NCI-H1048 (cell line): ENCODE measurements at places on chromosomes 3 and 15.

- no peak for DNase-seq
Measured at GRCh38 chr3:110946810-110947209, 124.8 kb upstream of the NECTIN3 start.

GRCh38 chr15:58546635-58547627 is 115.1 kb downstream of the LIPC start:
- DNase-seq, result no peak

- no peak for DNase-seq
Measured at GRCh38 chr3:171967137-171967783, 72.1 kb upstream of the FNDC3B start.

DNA sequence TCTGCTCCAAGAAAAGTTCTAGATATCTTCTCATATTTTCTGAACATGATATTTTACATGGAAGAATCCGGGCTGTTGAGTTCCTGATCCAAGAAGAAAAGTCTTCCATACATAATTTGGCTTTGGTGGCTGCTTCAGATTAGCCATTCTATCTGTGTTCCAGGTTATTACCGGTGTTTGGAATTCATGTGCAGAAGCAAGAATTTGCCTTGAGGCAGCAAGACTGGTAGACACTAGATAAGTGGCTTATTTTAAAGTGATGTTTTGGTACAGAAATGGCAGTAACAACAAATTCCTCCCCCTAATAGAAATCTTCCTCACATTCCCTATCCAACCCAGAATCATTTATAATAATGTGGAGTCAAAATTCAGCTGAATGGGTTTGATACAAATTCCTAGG is 29.2 kb downstream of the MITF start:
- DNase-seq, result peak; percentile 18

- DNase-seq, result no peak
Measured at GRCh38 chr3:56763233-56763632, 38.5 kb downstream of the ARHGEF3 start.

DNA sequence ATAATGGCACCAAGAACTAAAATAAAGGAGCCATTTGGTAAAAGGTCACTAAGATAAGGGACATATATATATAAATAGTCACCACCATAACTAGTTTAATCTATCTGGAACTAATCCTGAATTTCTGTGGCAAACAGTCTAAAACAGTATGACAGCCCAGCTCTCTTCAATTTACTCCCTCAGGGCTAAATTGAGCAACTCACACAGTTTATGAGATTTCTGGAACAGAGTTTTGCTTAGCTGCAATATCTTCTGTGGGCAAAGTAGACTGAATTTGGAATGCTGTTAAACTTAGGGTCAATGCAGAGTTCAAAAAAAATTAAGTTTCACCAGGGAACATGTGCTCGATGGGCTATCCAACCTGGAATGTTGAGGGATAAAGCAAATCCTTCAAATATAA is 70.1 kb upstream of the VEPH1 start:
- no peak for DNase-seq

GRCh38 chr3:168100777-168101492 is 5.2 kb upstream of the GOLIM4 start:
- DNase-seq, result no peak

- no peak for DNase-seq
Measured at GRCh38 chr3:194906970-194907629, 221.4 kb downstream of the FAM43A start.

GRCh38 chr3:67601385-67601784 is 53.0 kb downstream of the SUCLG2 start:
- no peak for DNase-seq

GRCh38 chr3:133856316-133856715 is 39.4 kb downstream of the RAB6B start:
- DNase-seq, result no peak

- no peak for DNase-seq
Measured at GRCh38 chr15:38819387-38819950, 254.9 kb upstream of the RASGRP1 start.

- no peak for DNase-seq
Measured at GRCh38 chr15:39188930-39189329, 391.9 kb upstream of the THBS1 start.

GRCh38 chr3:188008582-188009213 is 145.3 kb upstream of the LPP start:
- DNase-seq, result no peak

- DNase-seq, result no peak
Measured at GRCh38 chr3:130459944-130460343, 57.0 kb upstream of the COL6A6 start.

DNA sequence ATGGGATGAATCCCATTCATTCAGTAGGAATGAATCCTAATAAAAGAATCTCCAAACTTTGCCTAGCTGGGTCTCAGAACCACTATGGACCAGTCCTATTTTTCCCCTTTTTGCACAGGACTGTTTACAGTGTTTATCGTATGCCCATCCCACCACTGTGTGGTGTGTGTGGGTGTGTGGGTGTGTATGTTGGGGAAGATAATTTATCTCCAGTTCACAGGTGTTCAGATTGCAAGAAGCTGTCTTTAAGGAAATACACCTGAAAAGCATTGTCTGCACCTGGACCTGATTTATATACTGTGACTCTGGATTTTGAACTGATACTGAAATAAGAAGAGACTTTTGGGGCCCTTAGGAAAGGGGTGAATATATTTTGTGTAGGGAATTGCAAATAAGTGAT is 24.7 kb upstream of the SHF start:
- no peak for DNase-seq

GRCh38 chr3:143277531-143277930 is 158.0 kb downstream of the CHST2 start:
- DNase-seq, result no peak

GRCh38 chr3:196995027-196995426 is 26.4 kb upstream of the PIGZ start:
- no peak for DNase-seq

GRCh38 chr15:92000709-92001108 is 147.2 kb downstream of the SLCO3A1 start:
- DNase-seq, result no peak
